CD4-positive, alpha-beta T cell treated with Interleukin-6 for 4 hours (primary cell): ENCODE measurements at places on chromosomes 16 and 17.
A peak's percentile ranks its signal among the peaks of the same experiment; 100 is the strongest.

GRCh38 chr17:81404558-81405165 is 9.4 kb downstream of the BAHCC1 start:
- DNase-seq: no peak

DNA sequence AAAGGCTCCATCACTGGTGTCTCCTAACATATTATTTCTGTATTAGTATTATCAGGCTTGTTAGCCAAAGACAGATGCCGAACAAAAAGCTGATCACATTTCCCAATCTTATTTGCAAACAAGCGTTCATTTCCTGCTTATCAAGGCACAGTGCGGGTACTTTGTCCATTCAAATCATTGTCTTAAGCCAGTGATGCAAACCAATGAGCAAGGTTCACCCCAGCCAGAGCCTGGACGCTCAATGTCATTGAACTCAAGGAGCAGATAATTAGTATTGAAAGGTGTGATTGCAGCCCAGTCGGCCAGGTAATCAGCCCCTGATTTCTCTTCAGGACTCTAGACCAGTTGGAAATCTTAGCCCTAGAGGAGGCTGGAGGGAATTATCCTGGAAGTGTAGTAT is 20.4 kb upstream of the SOX9 start:
- no peak for DNase-seq

- no peak for DNase-seq
Measured at GRCh38 chr16:65909310-65910050, 457.0 kb upstream of the CDH5 start.

DNA sequence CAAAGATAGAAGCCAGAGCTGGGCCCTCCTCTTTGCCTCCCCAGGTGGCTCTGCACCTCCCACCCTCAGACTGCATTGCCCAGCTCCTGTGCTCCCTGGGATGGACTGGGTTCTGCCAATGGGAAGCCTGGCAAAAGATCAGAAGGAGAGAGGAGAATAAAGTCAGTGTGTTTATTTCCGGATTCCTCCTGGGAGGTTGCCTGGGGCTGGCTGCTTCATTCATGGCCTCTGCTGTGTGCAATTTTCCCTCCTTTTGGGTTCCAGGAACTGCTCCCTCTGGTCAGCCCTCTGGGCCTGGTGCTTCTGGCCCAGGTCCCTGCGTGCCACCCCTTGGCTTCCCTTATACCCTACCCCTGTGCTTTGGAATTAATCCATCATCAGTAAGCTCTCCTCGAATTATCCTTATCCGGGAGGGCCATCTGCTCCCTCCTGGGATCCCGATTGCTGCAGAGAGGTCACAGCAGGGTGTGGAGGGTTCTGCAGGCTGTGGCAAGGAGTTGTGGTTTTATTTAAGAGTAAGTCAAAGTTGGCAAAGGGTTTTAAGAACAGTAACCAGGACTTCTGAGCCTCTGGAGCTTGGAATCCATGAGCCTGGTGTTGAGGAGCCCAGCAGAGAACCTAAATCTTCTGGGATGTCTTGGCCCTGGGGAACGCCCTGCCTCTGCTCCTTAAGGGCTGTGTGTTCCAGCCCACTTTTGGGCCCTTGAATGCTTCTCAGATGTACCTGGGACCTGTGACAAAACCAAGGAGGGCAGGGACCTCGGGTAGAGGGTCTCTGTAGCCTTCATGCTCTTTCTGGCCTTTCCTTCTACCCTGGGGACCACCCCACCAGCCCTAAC is 8.2 kb upstream of the MMP2 start:
- DNase-seq: no peak

DNA sequence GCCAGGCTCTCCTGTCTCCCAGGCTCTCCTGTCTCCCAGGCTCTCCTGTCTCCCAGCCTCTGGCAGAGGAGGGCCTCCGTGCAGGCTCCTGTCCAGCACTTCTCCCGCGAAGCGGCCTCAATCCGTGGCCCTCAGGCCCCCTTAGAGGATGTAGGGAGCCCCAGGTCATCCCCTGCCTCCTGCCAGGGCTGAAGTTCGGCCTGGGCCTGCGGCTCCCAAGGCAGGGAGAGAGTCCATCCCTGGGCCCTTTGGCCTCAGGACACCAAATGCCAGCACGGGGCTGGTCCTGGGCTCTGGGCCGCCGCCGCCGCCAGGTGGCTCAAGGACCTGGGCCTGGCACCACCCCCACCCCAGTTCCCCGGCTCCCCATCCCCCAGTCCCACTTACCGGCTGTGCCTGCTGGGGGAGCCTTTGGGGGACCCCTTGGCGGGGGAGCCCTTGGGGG is 370 bp downstream of the EVPL start:
- DNase-seq: no peak

GRCh38 chr17:75087558-75088453 is at the start of gene SLC16A5:
TSS of gene SLC16A5 (plus strand) at chr17:75087954. CDS start at chr17:75093637, 5,683 bp downstream.
- DNase-seq: peak; percentile 72

GRCh38 chr17:28738680-28739384 is 5.0 kb upstream of the TRAF4 start:
- no peak for DNase-seq

GRCh38 chr17:31570231-31570630 is 178.8 kb downstream of the RAB11FIP4 start:
- no peak for DNase-seq

- DNase-seq: no peak
Measured at GRCh38 chr16:69306031-69306430, 5.1 kb upstream of the VPS4A start.
